ENCODE measurements at places on chromosomes 12 and 14. TPM values are rescaled to one million over a fixed set of nuclear protein-coding genes. Genes with fewer than 3 reads are reported as not detected.

GRCh38 chr12:94831081-94831751, 172.3 kb downstream of the NDUFA12 start:
- no peaks in the 10 kb centered on the region for H3K27me3 ChIP-seq
- no peak overlapping the region for H3K27ac ChIP-seq
- H3K4me3 ChIP-seq = no peak overlapping the region
- DNase-seq = no peak

GRCh38 chr12:98136544-98136943, 378.8 kb upstream of the TMPO start:
- no peak overlapping the region for H3K4me3 ChIP-seq
- H3K27ac ChIP-seq = no peak overlapping the region
- no peaks in the 10 kb centered on the region for H3K4me1 ChIP-seq
- no peaks in the 10 kb centered on the region for H3K27me3 ChIP-seq
- no peak for DNase-seq

Gene SOX5
- polyA plus RNA-seq = 0.76 TPM

GRCh38 chr14:45709541-45709940, 456.5 kb upstream of the MIS18BP1 start:
- no peaks in the 10 kb centered on the region for H3K27me3 ChIP-seq
- H3K4me3 ChIP-seq = no peak overlapping the region
- DNase-seq = no peak
- no peaks in the 10 kb centered on the region for H3K4me1 ChIP-seq
- no peaks in the 10 kb centered on the region for H3K36me3 ChIP-seq
- no peak overlapping the region for H3K27ac ChIP-seq

DNA sequence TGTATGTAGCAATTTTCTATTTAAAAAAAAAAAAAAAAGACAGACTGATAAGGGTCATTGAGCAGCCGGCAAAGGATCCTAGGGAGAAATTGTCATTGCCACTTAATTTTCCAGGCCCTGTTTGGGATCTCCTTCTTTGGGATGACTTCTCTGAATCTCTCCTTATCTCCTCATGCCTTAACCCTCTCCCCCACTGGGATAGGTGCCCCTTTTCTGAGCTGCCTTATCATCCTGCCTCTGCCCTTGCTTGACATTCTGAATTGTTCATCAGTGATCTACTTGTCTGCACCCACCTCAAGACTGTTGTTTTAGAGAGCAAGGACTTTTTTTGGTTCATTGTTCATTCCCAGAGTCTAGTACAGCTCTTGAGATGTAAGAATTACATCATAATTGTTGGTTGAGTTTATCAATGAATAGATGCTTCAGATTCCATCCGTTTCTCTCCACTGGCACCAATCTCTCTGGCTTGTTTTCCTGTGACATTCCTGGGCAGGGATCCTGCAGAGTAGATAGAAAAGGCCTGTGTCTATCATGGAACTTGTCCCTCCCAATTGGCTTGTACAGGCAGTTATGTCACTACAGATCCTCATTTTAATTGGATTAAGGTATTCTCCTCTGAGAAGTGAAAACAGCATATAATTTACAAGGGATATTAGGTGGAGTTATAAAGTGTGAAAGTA, 42.6 kb downstream of the SOCS2 start:
- no peak overlapping the region for H3K4me3 ChIP-seq
- H3K27ac ChIP-seq = no peak overlapping the region
- DNase-seq = no peak
- H3K27me3 ChIP-seq = no peaks in the 10 kb centered on the region

Gene ACOT6
- not detected for polyA plus RNA-seq

- peaks cover 17% of the 10 kb centered on the region for H3K4me1 ChIP-seq
- H3K4me3 ChIP-seq = no peak overlapping the region
- H3K27me3 ChIP-seq = no peaks in the 10 kb centered on the region
- DNase-seq = no peak
These were observed 154.4 kb downstream of the LRIG3 start for GRCh38 chr12:58765653-58766512.

Measured in pancreas (tissue), 10 donors.